ENCODE measurements at places on chromosomes 16 and 17.

DNA sequence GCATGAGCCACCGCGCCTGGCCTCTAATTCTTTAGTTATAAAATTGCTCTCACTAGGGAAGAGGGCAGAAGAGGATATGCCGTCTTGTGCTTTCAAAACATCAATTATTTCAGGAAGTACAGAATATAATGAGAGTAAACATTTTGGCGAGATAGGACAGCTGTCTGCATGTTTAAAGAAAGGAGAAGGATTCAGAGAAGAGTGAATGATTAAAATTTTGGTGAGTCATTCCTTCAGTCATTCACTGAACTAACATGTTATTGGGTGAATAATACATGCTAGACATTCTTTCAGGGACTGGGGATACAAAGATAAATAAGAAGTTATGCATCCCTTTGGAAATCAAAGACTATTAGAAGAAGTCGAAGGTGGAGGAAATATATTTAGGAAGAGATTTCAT, 590.3 kb upstream of the GOT2 start:
- no peak for DNase-seq

- no peak for DNase-seq
Measured at GRCh38 chr16:85046931-85047866, 19.6 kb downstream of the KIAA0513 start.

- peak; percentile 97 for DNase-seq
Measured at GRCh38 chr17:16568541-16569357, at the start of gene ZNF287. Gene ZNF287 (minus strand): TSS chr17:16569204. CDS start chr17:16567731, 1,473 bp downstream.

DNA sequence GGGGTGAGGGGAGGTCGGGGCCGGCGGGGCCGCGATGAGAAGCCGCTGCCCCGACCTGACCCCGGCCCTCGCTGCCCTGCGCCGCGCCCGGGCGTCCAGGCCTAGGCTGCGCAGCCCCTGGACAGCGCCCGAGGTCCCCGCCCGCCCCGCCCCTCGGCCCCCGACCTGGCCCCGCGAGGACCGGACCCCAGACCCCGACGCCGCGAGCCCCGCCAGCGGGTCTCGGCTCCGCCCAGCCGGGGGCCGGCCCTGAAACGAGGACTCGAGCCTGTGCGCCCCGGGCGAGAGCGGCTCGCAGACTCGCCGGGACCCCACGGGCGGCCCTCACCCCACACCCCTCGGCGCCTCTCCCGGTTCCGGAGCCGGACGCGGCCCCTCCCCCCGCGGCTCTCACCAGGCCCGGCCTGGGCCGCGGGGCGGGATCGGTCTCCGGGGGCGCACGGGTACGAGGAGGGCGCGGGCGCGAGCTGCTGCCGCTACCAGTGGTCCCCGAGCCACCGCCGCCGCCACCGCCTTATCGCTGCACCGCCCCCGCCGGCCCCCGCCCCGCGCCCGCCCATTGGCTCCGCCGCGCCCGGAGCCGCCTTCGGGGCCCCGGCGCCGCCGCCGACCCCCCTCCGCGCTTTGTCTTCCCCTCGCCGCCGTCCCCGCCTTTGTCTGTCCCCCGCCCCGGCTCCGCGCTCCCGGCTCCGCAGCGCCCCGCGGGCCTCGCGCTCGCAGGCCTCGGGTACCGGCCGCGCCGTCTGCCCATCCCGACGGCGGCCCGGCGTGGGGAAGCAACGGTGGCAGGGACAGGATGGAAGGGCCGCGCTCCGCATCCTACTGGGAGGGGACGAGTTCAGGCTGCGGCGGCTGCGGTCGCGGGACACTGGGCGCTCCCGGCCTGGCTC, at the start of gene LIMD2:
Gene LIMD2 (minus strand): TSS at position 488 of the 890 bp plus-strand sequence. CDS start 827 bp downstream, outside the sequence.
- DNase-seq: no peak

- no peak for DNase-seq
Measured at GRCh38 chr17:50363217-50364060, 9.5 kb downstream of the MRPL27 start.

GRCh38 chr17:1732833-1733321, 8.4 kb downstream of the WDR81 start:
- DNase-seq: no peak

GRCh38 chr17:5364156-5364555, 55.3 kb downstream of the NUP88 start:
- DNase-seq: no peak

- DNase-seq: no peak
Measured at GRCh38 chr17:57687642-57688041, 57.5 kb downstream of the CCDC182 start.

DNA sequence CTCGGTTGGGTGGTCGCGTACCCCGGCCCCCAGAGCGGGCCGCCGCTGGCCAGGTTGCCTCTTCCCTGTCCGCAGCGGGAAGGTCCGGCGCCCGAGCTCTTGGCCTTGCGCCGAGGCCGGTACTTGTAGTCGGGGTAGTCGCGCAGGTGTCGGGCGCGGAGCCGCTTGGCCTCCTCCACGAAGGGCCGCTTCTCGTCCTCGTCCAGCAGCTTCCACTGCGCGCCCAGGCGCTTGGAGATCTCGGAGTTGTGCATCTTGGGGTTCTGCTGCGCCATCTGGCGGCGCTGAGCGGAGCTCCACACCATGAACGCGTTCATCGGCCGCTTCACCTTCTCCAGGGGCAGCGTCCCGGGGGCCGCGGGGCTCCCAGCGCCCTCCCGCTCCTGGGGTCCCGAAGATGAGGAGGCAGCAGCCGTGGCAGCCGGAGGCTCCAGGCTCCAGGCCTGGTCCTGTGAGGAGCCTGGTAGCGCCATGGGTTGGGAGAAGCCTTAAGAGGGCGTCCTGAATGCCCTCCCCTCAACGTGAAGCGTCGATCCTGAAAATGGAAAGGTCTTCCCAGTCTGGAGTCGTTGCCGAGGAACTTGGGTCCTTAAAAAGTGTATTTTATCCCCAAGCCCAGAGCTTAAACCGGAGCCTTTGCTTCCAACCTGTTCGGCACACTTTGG, 558 bp downstream of the SOX15 start:
- peak; percentile 92 for DNase-seq

GRCh38 chr17:82357394-82357793, 1.7 kb upstream of the TEX19 start:
- no peak for DNase-seq

DNA sequence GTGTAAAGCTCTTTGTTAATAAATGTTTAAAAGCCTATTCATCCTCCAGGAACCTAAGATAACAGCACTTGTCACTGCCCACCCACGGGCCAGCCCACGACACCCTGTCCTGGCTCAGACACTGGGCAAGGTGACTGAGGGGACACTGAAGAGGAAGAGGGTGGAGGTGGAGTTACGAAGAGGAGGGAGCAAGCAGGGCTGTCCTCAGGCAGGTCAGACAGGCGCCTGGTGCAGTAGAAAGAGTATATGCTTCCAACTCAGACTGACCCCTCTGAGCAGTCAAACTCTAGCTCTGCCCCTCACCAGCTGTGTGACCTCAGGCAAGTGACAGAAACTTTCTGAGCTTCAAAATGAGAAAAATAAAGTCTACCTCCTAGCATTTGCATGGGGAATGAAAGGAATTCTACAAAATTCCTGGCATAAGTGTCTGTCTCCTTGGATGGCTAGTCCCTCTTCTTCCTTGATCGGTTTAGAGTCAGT, 22.8 kb downstream of the TEX2 start:
- DNase-seq: no peak

DNA sequence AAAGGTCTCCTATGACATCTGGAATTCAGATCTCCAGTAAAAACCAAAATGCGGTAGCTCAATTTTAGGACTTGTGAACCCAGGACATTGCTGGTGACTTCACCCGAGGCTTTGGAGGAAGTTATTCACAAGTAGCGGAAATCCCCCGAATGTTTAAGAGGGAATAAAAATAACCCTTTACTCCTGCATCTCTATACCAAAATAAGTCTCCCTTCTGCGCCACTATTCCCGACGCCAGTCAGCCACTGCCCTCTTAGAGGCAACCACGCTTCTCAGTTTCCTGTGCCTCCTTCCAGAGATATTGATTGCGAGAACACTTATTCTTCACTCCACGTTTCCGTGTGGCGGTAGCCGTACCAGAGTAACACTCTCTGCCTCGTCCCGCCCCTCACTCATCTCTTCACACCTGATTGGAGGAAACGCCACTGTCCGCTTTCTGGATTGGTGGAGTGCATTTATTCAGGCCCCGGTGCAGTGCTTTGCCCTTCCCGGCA, 27.4 kb downstream of the EMP2 start:
- no peak for DNase-seq

DNA sequence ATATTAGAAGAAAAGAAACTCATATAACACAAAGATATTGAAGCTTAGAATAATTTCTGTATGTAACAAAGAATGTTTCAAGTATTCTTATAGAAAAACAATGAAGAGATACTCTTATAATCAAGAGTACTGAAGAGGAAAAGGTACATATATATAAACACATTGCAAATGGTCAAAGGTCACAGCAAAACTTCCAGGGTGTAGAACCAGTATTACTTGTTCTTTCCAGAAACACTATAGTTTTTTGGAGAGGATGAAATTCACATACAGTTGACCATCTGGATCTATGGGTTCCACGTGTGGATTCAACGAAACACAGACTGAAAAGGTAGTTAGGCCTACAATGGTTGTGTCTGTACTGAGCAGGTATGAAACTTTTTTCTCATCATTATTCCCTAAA, 22.6 kb downstream of the PRPSAP1 start:
- DNase-seq: no peak

DNA sequence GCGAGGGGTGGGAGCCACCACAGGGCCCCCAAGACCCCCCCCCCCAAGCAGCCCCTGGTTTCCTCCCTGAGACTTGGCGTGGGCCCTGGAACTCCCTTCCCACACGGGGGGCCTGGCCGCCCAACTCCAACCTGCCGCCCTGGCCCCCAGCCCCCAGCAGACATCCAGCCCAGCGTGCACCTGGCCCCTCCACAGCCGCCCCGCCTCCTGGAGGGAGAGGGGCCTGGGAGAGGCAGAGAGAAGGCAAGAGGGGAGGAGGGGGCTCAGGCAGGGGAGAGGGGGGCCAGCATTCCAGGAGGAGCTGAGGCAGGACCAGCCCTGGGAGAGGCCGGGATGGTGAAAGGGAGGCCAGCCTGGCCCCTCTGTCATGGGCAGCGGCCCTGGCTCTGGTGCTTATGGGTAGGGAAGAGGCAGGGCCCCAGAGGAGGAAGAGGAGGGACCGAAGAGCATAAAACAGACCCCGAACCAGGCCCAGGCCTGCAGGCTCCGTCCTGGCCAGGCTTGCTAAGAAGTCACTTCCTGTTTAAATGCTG, 16.7 kb downstream of the IL34 start:
- DNase-seq: peak; percentile 58

DNA sequence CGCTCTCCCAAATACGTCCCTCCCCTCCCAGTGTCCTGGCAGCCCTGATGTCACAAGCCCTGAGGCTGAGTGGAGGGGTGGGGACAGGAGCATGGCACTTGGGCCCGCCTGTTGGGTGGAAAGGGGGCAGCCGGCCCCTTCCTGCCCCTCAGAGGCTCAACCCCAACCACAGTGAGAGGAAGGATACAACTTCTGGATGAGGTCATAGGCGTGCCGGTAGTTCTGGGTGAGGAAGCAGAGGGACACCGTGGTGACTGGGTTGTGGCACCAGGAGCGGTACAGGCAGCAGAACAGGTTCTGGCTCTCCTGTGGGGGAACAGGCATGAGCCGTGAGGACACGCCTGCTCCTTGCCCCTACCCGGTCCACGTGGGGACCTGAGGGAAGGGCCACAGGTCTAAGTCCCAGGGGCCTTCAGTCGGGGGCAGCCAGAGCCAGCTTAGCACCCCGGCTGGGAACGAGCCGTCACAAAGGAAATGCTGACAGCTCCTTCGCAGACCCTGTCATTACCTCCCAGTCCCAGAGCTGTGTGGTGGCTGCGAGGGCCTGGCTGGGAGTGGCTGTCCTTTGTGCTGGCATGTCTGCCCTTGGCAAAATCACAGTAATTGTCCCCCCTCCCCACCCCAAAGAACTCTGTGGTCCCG, 11.2 kb upstream of the MTSS2 start:
- no peak for DNase-seq

DNA sequence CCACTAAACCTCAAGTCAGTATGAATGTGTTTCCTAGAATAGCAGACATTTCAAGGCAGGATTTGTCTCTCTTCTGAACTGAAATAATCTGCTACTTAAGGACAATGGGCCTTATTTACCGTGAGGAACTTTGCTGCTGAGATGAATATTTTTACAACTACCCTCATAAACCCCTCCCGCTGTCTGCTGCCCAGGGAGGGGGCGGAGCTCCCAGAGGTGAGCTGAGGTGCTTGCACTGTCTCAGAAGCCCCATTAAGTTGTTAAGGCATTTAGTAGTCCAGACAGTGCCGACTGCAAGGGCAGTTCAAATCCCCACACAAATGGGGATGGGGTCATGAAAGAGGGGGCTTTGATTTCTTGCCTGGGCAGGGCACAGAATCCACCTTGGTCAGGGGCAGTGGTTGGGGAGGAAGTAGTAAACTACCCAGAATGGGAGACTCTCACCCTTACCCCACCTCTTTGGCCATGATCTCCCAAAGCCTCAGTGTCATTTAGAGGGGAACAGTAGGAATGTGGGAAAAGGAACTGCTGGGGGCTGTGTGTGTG, 19.2 kb downstream of the HNF1B start:
- DNase-seq: no peak

DNA sequence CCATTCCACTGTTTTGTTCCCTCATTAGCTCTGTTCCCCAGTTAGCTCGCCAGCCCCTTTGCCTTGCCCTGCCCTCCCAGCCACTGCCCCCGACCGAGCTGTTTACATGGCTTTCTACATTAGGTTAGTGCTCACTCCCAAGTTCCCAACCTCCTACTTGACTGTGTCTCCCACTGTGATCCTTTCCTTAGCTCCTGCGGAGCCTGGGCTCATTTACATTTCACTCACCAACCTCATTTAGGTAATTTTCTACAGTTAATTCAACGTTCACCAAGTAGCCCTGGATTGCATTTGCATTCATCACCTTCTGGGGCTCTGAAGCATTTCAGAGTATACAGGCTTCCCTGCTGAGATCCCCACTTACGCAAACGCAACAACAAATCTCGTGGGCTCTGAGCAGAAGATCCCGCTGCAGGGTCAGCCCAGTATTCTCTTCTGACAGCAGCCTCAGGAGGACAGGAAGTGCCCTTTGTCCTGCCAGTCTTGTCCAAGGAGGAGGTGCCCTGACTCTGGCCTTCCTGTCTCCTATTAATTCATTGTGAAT, 325.8 kb upstream of the CCL2 start:
- no peak for DNase-seq

DNA sequence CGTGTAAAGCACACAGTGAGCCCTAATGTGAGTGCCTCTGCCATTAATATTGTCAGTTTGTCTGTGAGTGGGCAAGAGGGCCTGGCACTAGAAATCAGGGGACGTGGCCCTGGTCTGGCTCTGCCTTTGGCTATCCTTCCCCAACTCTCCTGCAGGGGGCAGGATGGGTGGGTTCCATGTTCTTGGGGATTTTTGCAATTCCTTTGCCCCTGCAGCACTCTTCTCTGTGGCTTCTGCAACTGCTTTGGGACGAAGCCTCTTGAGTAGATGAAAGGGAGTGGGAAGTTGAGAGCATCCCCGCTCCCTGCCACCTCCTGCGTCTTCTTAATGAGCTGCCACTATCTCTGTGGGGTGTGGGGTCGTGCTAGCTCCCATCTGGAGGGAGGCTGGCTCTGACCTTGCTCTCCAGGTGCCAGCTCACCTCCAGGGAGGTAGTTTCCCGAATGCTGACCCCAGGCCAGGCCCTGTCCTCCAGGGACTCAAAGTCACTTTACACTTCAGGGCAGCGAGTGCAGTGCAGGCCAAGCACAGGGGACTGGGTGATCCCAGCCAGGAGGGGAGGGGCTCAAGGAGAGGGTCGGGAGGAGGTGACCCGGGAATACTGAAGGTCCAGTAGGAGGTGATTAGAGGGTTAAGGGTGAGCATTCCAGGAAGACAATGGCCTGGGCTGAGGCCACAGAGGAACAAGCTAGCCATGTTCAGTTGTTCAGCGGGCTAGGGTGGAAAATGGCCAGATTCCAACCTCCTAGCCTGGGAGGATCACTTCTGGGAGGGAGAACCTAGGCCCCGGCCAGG, 121.0 kb upstream of the NLRP1 start:
- DNase-seq: peak; percentile 67
